CD4-positive, alpha-beta T cell treated with Interleukin-15 for 4 hours (primary cell): ENCODE measurements at places on chromosomes 13 and 19.

DNA sequence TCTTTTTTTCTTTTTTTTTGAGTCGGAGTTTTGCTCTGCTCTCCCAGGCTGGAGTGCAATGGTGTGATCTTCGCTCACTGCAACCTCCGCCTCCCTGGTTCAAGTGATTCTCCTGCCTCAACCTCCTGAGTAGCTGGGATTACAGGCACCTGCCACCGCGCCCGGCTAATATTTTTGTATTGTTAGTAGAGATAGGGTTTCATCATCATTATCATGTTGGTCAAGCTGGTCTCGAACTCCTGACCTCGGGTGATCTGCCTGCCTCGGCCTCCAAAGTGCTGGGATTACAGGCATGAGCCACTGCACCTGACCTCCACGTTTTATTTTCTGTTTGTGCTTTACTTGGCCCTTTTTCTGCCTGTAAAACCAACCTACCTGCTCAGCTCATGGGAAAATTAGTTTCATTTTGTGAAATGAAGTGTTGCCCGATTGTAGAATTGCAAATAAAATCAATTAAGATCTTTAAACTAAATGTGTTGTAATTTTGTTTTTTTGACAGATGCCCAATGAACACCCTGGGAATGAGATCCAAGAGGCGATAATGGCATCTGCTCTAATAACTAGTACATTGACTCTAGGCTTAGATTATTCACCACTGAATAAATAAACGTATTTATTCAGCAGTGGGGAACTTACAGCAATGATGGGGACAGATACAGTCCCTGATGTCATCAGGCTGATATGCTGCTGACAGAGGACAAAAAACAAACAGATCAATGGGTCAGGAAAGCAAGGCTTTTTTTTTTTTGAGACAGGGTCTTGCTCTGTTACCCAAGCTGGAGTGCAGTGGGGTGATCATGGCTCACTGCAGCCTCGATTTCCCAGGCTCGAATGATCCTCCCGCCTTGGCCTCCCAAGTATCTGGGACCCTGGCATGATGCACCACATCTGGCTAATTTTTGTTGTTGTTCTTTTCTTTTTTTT is 2.2 kb upstream of the RAB11B start:
- DNase-seq: no peak

DNA sequence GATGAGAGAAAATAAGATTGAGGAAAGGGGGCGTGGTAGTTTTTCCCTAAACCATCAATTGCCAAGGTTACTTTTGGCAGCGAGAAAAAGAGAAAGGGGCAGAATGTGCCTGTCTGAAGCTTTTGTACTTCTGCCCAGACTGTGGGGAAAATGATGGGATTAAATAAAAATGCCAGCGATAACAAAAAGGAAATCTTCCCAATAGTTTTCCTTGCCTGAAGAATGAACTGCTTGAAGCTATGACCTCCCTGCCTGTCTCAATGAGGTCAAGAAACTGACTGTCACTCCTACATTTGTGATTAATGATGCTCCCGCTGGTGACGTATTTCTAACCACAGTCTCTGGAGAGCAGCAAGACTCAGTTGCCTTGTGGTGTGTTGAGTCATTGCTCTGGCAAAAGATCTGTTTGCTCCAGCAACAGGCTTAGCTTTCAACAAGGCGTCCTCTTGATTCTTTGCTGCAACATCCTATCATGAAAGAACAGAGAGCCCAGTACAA is 1051.5 kb downstream of the DIAPH3 start:
- no peak for DNase-seq

GRCh38 chr19:43765109-43765876 is 10.5 kb upstream of the SMG9 start:
- peak; percentile 77 for DNase-seq

GRCh38 chr19:11208561-11209471 is 11.5 kb upstream of the KANK2 start:
- no peak for DNase-seq

- DNase-seq: no peak
Measured at GRCh38 chr19:1531587-1531986, 7.7 kb downstream of the PLK5 start.

GRCh38 chr13:27263438-27263837 is 7.2 kb upstream of the RASL11A start:
- DNase-seq: no peak

DNA sequence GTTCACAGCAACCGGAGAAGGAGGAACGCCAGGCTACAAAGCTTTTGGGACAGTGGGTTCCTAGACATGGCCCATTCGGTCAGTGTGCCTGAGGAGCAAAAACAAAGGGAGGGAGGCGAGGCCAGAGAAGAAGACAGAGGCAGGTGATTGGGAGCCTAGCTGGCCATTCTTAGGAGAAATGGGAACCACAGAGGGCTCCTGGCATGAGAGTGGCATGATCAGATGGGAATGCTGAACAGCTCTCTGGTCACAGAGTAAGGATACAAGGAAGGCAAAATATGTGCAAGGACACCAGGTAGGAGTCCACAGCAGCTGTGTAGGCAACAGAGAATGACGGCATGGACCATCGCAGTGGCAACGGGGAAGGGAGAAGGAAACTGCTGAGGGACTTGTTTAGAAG is 82.4 kb downstream of the EFNB2 start:
- no peak for DNase-seq

DNA sequence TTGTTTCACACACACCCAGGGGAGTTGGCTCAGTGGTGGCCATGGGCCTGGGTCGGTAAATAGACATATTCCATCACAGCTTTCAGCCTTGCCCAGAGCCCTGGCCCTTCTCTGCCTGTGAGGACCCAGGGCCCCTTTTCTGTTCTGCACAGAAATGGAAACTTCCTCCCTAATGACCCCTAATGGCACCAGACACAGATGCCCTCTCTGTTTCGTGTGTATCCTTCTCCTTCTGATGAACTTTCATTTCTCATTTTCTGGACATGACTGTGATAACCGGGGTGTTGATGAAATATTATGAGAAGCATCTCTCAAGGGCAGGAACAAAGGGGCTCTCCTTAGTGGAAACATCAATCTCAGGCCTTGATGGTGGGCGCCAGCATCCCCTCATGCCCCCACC is 12.8 kb downstream of the LILRA1 start:
- no peak for DNase-seq

DNA sequence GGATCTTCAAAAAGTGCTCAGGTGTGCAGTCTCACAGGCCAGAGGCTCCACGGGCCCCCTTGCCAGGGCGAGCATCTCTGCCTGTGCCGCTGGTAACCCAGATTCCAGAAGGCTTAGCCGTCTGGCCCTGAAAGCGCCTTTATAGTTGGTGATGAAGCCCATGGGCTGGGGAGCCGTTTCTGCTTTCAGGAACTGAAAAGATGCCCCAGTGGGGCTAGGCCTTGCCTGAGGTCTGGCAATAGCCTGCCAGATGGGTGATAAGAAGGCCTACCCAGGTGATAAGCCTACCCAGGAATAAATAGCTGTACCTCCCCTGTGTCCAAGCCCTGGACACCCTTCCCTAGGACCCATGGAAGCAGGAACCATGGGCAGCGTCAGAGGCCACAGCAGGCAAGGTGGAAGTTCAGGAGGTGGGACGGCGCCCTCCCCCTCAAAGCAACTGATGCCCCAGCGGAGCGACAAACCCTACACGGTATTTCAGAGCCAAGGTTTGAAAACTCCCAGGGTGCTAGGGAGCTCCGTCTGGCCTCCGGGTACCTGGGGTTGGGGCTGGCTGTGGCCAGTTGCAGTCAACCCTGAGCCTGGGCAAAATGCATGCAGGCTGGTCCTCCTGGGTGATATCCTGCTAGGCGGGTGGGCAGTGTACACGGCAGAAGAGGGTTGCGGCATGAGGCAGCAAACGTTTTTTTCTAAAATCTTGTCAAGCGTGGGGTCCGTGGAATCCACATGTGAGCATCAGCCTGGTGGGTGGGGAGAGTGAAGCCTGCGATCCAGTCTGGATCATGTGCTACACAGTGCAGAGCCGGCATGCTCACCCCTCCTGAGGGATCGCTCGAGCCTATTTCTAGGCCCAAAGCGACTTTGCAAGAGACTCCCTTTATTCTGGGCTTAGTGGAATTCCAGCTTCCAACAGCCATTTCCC is 45.3 kb downstream of the ACTN4 start:
- no peak for DNase-seq

DNA sequence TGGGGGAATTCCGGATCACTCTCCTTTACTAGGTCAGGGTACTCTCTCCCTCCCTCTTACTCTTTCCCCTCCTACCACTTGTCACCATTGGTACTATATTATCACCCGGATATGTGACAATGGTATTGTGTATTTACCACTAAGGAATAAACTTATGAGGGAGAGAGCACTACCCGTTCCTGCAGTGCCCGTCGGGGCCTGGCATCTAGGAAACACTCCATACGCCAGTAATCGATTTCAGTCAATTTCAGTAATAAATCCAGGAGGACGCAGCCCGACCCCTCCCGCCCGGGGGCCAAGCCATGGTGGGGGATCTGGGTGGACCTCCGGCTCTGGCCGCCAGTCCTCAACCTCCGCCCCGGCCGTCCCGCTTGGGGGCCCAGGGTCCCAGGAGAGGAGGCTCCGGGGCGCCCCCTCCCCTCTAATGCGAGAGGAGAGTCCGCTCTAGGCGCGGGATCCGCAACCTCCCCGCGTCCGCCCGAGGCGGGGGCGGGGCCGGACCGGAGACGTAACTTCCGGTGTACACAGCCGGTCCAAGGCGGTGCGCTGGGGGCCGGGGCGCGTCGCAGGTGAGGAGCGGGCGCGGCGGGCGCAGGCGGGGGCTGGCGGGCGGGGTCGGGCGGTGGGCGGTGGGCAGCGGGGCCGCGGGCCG is at the start of gene GARRE1:
TSS of gene GARRE1 (plus strand) at position 509 of the 652 bp plus-strand sequence. CDS start 45,920 bp downstream, outside the sequence.
- peak; percentile 80 for DNase-seq

GRCh38 chr13:40383132-40383531 is 283.3 kb downstream of the FOXO1 start:
- DNase-seq: no peak

DNA sequence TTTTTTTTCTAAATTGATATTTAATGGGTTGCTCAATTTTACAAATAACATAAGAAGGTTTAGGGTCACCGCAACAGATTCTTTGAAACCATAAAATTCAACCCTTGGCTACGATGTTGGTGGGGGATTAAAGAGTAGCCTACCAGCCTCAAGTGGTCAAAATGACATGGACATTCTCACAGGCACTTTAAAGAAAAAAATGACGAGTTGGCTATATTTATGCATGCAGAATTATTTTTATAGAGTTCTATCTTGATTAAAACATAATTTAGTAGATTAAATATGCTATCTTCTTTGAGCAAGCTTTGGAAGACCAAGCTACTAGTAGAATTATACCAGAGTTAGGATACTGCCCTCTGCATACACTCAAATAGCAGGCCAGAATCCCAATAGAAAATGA is 293.0 kb downstream of the DCT start:
- no peak for DNase-seq

- DNase-seq: no peak
Measured at GRCh38 chr13:109226631-109227030, 559.8 kb downstream of the IRS2 start.

GRCh38 chr13:30738526-30739236 is 3.3 kb downstream of the ALOX5AP start:
- no peak for DNase-seq

DNA sequence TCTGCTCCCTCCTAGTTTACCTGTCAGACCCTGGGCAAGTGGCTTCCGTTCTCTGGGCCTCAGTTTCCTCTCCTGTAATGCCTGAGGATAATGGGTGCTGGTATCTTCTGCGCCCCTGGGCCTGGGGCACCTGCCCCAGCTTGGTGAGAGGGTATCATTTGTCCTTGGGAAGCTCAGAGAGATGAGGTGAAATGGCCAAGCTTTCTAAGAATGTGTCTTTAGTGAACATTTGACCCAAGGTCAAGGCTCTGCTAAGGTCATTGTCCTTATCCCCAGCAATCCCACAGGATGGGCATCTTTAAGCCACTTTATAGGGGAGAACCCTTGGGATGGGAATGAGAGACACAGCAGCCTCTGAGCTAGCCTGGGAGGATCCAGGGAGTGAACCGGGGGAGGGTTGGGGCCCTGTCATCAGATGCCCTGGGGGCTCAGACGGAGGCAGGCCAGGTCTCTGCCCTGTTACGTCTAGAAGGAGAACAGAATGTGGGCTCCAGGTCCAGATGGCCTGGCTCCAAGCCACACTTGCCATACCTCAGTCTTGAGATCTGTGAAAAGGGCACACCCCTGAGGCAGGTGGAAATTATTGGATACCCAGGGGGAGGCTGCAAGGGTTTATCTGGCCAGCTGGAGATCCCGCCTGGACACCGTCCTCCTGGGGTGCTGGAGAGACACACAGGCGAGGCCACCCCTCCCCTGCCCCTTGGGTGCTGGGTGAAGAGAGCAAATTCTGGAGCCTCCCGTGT is 1.1 kb upstream of the NFIC start:
- no peak for DNase-seq

DNA sequence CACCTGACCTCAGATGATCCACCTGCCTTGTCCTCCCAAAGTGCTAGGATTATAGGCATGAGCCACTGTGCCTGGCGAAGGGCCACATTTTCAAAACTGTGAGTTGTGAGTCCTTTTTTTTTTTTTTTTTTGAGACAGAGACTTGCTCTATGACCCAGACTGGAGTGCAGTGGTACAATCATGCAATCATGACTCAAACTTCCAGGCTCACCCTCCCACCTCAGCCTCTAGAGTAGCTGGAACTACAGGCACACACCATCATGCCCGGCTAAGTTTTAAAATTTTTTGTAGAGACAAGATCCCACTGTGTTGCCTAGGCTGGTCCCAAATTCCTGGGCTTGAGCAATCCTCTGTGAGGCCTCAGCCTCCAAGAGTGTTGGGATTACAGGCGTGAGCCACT is 3.8 kb upstream of the MYPOP start:
- DNase-seq: no peak

GRCh38 chr19:35164418-35164817 is 9.9 kb downstream of the FXYD5 start:
- no peak for DNase-seq

GRCh38 chr19:46386151-46386550 is 27.2 kb downstream of the CCDC8 start:
- DNase-seq: no peak

DNA sequence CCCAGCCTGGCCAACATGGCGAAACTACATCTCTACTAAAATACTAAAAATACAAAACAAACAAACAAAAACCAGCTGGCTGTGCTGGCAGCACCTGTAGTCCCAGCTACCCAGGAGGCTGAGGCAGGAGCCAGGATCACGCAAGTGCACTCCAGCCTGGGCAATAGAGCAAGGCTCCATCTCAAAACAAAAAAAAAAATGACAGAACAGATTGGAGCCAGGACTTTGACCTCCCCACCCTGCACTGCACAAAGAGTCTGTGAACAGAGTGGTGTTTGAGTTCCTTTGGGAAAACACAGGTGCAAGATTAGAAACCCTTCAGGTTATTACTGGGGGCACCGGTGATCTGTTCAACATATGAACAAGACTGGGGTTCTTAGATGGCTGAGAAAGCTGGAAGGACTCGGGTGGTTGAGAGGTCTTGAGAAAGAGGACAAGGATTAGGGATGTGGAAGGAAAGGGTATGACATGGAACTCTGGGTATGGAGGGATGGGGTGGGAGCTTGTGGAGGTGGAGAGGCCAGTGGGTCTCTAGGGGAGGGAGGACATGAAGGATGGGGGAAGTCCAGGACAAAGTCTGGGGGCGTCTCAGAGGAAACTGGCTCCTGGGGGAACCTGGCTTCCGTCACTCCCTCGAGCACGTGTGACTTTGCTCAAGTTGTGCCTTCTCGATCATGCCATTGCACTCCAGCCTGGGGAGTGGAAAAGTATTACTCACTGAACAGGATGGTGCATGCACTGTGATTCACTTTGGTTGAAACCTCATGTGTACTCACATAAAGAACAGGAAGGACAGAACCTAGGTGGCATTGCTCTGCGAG is 25.9 kb downstream of the RCN3 start:
- DNase-seq: peak; percentile 72
